ENCODE measurements at places on chromosomes 6 and 20.

- no peak for DNase-seq
Measured at GRCh38 chr6:133368664-133369063, 127.5 kb downstream of the EYA4 start.

- DNase-seq: no peak
Measured at GRCh38 chr6:1250489-1251197, 61.3 kb upstream of the FOXQ1 start.

DNA sequence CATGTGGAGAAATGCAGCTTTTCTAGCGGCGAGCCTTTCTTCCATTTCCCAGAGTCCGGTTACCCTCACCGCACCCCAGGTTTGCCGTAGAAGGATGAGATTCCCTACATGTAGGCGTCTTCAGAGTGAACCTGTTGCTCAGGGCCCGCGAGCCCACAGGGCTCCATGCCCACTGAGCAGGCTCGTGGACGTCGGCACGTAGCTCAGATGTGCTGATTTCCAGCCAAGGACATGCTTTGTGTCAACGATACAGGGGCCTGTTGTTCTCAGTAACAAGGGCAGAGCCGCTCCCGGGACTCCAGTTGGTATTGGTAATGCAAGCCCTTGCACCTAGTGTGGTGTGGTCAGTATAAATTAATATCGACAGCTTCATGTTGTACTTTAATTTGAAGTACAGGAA lies 159.6 kb downstream of the MTHFD1L start:
- no peak for DNase-seq

DNA sequence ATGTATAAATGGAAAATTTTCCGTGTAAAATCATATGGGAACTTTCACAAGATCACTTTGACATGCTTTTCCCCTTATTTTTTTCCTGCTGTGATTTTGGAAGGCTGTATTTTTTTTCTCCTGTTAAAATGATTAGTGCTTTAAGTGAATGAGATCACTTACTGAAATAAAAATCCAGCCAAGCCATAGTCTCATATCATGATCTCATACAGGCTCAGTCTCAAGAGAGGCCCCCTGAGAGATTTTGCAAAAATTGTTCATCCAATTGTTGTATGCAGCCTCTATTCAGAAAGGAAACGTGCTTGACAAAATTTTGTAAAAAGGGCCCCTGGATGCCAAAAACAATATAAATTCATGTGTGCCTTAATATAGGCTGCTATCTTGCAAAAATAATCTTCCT lies 528.2 kb downstream of the HDGFL1 start:
- DNase-seq: no peak

- DNase-seq: no peak
Measured at GRCh38 chr6:38191418-38191817, 371.9 kb downstream of the ZFAND3 start.

DNA sequence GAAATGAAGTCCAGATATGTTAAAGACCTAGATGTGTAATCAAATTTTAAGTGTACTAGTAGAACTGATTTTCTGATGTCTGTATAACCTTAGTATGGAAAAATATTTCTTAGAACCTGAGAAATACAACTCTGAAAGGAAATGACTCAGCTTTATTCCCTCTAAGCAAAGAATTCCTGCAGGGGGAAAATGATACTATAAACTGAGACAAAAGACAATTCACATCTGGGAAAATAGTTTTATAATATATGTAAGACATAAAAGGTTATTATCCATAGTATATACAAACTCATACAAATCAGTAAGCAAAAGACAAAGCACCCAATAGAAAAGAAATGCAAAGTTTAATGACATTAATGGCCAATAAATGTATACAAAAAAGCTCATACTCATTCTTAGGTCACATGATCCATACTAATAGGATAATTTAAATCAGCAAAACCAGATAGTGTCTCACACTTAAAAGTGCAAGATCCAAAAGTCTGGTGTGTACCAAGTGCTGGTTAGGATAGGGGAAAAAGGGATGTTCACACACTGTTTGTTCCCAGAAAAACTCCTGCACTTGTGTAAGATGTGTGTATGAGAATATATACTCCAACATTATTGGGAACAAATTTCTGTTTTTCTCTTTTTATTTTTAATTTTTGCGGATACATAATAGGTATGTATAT lies 22.6 kb downstream of the RNF217 start:
- no peak for DNase-seq

- no peak for DNase-seq
Measured at GRCh38 chr6:117974914-117975627, 68.0 kb downstream of the SLC35F1 start.

DNA sequence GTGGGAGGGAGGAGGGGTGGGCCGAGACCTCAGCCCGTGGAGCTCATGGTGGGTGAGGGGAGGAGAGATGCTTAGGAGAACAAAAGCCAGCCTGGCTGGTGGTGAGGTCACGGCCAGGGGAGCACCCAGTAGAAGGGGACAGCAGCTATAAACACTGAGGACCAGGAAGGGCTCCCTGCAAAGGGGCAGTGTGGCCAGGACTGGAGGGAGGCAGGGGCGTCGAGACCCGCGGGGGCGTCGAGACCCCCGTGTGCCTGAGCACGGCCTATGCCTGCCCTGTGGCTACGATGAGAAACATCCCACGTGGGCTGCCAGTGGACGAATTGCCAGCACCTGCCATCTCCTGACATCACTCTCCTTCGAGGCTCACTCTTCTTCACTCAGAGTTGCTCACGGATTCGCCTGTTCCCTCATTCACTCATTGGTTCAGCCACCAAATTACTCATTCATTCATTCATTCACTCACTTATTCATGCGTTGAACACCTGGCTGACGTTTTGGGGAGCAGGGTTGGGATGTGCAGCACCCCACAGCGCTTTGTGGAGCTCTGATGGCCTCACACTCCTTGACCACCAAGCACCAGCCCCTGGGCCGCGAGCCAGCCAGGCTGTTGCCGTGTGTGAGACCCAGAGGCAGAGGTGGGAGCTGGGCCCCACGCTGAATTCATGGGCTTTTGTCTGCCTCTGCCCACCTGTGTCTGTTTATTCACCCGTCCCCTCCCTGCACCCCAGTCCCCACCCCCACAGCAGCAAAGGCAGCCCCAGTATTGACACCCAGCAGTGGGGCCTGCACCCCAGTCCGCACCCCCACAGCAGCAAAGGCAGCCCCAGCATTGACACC lies 61.2 kb upstream of the BHLHE23 start:
- no peak for DNase-seq

DNA sequence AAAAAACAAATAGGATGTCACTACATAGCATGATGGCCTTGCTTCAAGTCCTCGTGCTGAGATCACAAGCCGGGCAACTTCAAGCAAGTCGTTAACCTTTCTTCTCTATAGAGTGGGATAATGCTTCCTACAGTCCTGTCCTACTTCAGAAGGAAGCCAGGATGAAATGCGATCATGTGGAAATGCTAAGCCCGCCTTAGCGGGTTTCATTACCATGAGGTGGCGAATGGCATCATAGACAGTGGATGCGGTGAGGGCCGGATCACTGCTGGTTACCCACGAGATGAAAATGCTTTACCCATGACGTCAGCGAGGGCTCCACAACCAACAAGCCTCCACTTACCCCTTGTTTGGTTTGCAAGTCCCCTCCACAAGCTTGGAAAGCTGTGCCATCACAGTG lies 206.4 kb downstream of the TBXT start:
- DNase-seq: no peak

DNA sequence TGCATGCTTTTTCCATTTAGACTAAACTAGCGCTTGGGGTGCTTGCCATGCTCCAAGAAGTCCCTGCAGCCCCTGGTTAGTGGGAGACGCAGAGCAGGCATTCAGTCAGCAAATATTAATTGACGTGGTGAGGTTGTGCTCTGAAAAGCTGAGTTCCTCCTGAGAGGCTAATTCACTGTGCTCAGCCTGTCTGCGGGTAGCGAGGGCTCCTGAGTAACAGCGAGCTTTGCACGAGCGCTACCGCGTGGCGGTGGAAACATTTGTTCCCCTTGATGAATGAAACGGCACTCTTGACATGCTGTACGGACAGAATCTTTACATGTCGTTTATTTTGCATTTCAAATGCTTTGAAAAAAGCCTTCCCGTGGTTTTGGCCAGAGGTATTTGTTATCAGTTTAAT lies 170.6 kb upstream of the AGPAT4 start:
- DNase-seq: no peak

GRCh38 chr20:33108661-33109060 lies 29.2 kb downstream of the BPIFB4 start:
- DNase-seq: no peak

- DNase-seq: no peak
Measured at GRCh38 chr20:42581311-42581710, 608.4 kb downstream of the PTPRT start.

- DNase-seq: no peak
Measured at GRCh38 chr6:79186564-79186963, 47.9 kb downstream of the HMGN3 start.

DNA sequence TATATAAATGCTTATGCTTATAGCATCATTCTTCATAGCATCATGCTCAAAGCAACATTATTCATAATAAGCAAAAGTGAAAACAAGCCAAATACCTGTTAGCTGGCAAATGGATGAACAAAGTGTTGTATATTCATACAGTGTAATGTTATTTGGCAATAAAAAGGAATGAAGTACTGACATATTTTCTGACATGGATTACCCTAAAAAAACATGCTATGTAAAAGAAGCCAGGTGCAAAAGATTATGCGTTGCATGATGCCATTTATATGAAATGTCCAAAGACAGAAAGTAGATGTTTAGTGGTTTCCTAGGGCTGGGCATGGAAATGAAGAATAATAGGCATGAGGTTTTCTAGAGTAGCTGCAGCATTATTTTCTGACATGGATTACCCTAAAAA lies 77.1 kb downstream of the GFRA4 start:
- DNase-seq: no peak

DNA sequence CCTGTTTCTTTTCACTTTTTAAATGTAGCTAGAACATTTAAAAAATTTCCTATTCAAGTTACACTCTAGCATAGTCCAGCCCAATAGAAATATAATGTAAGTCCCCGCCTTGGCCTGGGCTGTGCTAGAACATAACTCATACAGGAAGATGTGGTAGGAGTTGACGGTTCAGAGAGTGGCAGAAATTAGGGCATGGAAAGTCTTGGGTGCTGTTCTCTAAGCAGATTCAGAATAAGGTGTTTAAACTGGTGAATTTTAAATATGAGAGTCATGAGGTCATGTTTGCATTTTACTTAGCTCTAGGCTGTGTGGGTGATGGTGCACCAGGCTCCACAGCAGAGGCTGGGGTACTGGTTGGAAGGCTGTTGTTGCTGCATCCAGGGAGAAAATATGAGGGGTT lies 256.5 kb downstream of the FARS2 start:
- DNase-seq: peak; percentile 57

GRCh38 chr6:788058-788457 lies 95.1 kb upstream of the EXOC2 start:
- peak; percentile 44 for DNase-seq

DNA sequence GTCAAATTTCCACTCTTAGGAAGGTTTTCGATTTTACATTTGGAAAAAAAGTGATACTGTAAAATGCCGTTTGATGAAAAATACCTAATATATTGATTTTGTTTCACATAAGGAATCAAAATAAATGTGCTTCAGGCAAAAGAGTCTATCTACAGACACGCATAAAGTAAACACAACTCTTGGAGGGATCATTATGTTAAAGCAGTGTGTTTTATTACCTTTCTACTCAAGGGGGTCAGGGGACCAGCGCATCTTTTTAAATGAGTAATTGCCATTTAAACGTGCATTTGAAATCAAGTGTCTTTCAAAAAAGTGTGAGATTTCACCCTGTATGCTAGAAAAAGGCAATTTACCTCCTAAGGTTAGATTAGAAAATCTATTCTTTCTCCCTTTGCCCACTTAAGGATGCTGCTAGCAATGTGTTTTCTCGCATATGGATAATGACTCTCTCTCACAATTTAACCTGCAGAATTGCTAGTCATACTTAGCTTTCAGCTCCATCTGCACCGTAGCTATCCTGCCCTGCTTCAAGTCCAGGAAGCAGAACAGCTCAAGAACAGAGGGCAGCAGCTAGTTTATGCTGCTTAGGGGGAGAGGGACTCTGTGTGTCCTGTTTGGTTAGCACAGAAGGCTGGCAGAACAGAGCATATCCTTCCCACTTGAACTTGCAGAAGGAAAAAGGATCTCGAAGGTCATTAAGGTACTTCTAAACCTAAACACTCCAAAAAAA lies 35.0 kb downstream of the NKAIN2 start:
- no peak for DNase-seq

DNA sequence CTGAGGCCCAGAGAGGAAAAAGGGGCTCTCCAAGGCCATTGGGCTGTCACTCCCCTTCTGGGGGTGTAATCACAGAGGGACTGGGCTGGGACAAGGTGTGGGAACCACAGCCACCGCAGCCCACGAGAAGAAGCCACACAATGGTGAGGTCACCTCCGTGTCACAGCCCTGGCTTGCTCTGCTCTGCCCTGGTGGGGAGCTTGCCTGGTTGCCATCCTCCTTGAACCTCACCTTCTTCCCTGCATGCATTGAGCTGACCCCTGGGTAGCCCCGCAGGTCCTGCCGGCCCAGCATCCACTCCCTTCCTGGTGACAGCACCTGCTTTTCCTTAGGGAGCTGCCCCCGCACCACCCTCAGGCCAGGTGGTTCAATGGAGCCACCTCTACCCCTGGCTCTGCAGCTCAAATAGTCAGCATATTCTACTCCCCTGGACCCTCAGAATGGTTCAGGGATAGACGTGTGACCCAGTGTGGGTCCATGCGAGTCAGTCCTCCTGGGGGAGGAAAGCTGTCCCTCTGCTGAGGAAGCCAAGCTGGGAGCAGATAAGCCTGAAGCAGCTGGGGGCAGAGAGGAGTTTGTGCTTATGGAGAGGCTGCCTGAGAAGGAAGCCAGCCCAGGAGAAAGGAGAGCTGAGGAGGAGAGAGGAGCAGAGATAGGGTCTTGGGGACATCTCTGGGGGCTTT lies 21.3 kb downstream of the RBM38 start:
- no peak for DNase-seq

DNA sequence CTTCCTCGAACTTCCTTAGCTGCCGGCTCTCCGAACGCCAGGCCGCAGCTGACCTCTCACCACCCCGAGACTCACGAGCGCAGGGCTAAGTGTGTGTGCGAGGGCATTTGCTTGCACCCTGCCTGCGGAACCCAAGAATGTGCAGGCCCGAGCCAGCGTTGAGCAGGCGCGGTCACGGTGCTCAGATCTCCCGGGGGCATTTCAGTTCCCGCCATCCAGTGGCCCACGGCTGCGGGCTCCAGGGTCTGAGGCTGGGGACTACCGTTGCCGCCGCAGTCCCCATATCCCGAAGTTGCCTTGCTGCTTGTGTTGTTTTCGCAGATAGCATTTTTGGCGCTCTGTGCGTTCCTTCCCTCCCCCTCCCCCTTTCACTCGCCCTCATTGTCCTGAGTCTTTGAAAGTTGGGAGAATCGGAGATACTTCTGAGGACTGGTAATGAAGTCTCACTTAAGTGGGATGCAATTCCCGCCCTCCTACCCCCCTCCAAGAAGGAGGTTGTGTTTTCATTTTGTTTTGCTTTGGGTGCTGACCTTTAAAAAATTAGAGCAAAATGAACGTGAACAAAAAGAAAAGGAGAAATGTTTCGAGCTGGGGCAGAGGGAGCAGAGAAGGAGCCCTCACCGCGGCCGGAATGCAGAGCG lies 1.7 kb downstream of the NR2E1 start:
- DNase-seq: no peak

GRCh38 chr6:104312851-104313250 lies 546.9 kb downstream of the HACE1 start:
- DNase-seq: no peak

- DNase-seq: no peak
Measured at GRCh38 chr20:36097337-36098151, 57.0 kb upstream of the EPB41L1 start.
